Activated naive CD8-positive, alpha-beta T cell treated with anti-CD3 and anti-CD28 coated beads for 36 hours (primary cell): ENCODE measurements at places on chromosomes 6 and 20.

- H3K27ac ChIP-seq: no peak overlapping the region
- no peak for DNase-seq
- peaks cover 9% of the 10 kb centered on the region for H3K4me1 ChIP-seq
- no peak overlapping the region for H3K4me3 ChIP-seq
- H3K27me3 ChIP-seq: peaks cover 59% of the 10 kb centered on the region
These were observed 20.4 kb upstream of the CTNNBL1 start for GRCh38 chr20:37673444-37673843.

- H3K36me3 ChIP-seq: peaks cover 3% of the 10 kb centered on the region
- H3K27me3 ChIP-seq: peaks cover 31% of the 10 kb centered on the region
- no peak for DNase-seq
- no peak overlapping the region for H3K4me3 ChIP-seq
- no peaks in the 10 kb centered on the region for H3K4me1 ChIP-seq
These were observed 424.8 kb downstream of the QKI start for GRCh38 chr6:163839296-163839695.

GRCh38 chr6:134309983-134310605 is 7.8 kb downstream of the SGK1 start:
- no peak for DNase-seq
- H3K4me3 ChIP-seq: no peak overlapping the region
- H3K27me3 ChIP-seq: no peaks in the 10 kb centered on the region
- H3K36me3 ChIP-seq: peaks cover 2% of the 10 kb centered on the region
- no peak overlapping the region for H3K27ac ChIP-seq

DNA sequence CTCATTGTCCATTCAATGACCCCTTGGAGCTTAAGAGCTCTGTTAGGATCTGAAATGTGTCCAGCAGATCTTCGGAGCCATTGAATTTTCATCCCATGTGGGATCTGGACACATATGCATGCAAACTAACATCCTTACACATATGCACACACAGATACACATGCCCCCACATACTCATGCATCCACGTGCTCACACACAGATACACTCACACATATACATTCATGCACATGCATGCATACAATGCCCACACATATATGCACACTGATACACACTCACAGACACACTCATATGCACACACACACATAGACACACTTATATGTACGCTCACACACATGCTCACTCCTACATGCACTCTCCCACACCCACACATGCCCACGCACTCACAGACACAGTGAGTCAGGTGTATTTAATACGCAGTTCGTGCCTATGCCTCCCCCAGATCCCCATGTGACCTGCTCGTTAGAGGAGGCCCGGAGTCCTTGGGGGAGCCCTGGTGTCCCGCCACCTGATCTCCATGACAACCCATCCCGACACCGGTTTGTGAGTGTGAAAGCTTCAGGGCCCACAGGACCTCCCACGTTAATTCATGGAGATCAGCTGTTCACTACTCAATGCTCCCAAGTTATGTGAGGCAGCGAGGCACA is 121.9 kb upstream of the SULF2 start:
- no peak overlapping the region for H3K27ac ChIP-seq
- H3K4me1 ChIP-seq: no peaks in the 10 kb centered on the region
- DNase-seq: no peak
- H3K4me3 ChIP-seq: no peak overlapping the region
- no peaks in the 10 kb centered on the region for H3K27me3 ChIP-seq
